HFFc6 (cell line): ENCODE measurements at places on chromosomes 2 and 18. TPM values are rescaled to one million over a fixed set of nuclear protein-coding genes. Genes with fewer than 3 reads are reported as not detected.

DNA sequence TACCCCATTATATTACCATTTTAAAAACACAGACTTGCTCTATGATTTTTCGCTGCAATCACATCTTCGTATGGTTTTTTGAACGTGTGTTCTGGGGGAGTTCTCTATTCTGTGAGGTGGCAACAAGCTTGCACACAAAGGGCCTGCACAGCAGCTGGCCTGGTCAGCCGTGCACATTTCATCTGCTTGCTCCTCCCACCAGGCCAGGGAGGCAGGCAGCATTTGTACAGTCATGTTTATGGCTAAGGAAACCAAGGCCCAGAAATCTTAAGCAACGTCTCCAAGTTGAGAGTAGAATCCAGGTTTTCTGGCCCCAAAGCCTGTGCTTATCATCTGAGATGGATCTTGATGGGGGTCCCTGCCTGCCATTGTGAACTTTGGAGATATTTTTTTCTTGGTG is 106.4 kb upstream of the SMIM21 start:
- no peak for DNase-seq
- peaks cover 26% of the 10 kb centered on the region for H3K4me1 ChIP-seq
- no peak overlapping the region for H3K4me3 ChIP-seq

GRCh38 chr2:220241423-220241822 is 614.0 kb downstream of the SLC4A3 start:
- peaks cover 8% of the 10 kb centered on the region; the same call in 1 of the 2 replicates for H3K4me1 ChIP-seq
- DNase-seq, result no peak
- H3K27me3 ChIP-seq, result no peaks in the 10 kb centered on the region
- H3K36me3 ChIP-seq, result no peaks in the 10 kb centered on the region
- no peak overlapping the region for H3K27ac ChIP-seq

DNA sequence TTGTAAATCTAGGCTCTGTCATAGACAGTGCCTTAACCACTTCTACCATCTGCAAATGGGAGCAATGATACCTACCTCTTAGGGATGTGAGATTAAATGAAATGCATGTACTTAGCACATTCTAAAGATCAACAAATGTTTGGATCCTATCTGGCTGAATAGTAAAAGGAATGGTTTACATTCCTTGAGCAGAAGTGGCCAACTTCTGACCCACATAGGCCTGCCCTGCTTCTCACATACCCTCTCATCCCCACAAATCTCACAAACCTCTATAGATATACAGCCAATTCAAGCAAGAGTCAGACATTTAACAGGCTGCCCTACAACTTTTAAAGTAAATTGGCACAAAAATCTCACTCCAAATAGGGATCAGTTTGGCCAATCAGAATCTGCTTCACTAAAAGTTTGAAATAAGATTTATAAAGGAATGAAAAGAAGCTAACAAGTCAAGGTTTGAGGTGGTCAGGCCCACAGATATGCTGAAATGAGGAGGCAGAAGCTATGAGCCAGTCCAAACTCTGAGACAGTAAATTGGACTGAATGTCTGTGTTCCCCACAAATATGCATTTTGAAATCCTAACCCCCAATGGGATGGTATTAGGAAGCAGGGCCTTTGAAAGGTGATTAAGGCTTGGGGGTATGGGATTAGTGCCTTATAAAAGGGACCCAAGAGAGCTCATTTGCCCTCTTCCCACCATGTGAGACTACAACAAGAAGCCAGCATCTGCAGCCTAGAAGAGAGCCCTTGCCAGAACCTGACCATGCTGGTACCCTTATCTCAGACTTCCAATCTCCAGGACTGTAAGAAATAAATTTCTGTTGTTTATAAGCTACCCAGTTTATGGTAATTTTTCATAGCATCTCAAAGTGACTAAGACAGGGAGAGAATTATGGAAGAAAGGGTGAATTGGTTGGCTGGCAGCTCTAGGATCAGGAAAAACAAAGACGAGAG is 227.8 kb upstream of the RBMS1 start:
- peaks cover 44% of the 10 kb centered on the region for H3K4me1 ChIP-seq
- H3K36me3 ChIP-seq, result peaks cover 12% of the 10 kb centered on the region; the same call in 1 of the 2 replicates
- H3K4me3 ChIP-seq, result no peak overlapping the region
- H3K27me3 ChIP-seq, result no peaks in the 10 kb centered on the region
- DNase-seq, result peak; percentile 46

- no peak for DNase-seq
- H3K4me1 ChIP-seq, result peaks cover 4% of the 10 kb centered on the region; the same call in 1 of the 2 replicates
- no peak overlapping the region for H3K4me3 ChIP-seq
- H3K36me3 ChIP-seq, result no peaks in the 10 kb centered on the region
- peaks cover 9% of the 10 kb centered on the region; the same call in 1 of the 2 replicates for H3K27me3 ChIP-seq
Measured at GRCh38 chr2:233689031-233689430, 3.7 kb upstream of the UGT1A6 start.

GRCh38 chr2:201452922-201453643 is 1.5 kb downstream of the STRADB start:
- peaks cover 41% of the 10 kb centered on the region for H3K4me1 ChIP-seq
- H3K36me3 ChIP-seq, result peaks cover 12% of the 10 kb centered on the region
- no peaks in the 10 kb centered on the region; the same call in 1 of the 2 replicates for H3K27me3 ChIP-seq
- H3K4me3 ChIP-seq, result peak overlapping the region; percentile 92

DNA sequence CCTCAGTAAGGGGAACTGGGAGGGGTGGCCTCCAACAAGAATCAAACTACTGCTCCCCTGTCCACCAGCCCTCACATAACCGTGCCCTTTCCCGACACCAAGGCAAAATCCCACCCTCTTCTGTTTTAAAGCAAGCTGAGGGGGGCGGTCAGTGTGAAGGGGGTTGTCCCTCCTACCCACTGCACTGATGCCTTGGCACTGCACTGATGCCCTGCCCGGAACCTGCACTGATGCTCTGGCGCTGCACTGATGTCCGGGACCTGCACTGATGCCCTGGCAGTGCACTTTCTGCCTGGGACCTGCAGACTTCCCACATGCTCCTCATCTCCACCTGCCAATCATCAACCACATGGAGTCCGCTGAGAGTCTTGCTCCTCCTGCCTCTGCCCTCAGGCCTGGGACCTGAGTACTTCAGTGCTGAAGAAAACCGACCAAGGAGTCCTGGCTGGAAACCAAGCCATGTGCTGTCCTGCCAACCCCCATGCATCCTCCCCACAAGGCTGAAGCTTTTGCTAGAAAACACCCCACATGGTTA is 179.5 kb downstream of the SMAD2 start:
- peaks cover 18% of the 10 kb centered on the region for H3K27me3 ChIP-seq
- no peak for DNase-seq
- H3K4me1 ChIP-seq, result no peaks in the 10 kb centered on the region
- no peak overlapping the region for H3K4me3 ChIP-seq

DNA sequence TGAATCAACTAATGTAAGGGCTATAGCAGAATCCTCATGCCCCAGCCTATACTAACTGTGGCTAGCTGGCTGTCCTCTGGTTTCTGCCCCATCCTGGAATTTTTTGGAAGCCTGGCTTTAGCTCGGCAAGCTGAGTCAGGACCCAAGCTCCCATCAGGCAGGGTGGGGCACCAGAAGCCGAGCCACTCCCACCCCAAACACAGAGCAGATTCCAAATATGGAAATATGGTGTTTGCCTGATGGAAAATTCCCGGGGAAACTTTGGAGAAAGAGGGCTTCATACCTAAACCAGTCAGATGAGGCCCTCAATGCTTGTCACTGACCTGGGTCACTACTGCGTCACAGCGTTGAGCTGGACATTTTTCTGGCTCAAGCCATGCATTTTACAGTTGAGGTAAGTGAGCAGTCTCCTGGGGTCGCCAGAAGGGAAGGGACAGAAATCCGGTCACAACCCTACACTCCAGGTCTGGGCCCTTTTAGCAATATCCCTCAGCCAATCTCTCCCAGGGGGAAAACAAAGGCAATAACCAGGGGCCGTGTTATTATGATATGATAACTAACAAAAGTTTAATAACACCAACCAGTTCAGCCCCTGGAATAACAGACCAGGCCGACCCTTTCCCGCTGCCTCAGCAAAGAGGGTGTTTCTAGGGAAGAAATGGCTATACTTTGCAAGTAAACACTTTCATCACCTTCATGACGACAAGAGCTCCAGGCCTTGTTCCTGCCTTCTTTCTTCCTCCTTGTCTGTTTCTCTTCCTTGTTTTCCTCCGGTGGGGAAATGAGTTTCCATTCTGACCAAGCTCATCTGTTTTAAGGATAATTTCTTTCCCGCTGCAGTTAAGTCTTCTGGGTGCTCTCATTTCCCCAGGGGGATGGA is 37.7 kb downstream of the PSD4 start:
- no peaks in the 10 kb centered on the region for H3K36me3 ChIP-seq
- peak overlapping the region; percentile 21 for H3K4me3 ChIP-seq
- H3K27ac ChIP-seq, result peak overlapping the region; percentile 67
- H3K27me3 ChIP-seq, result peaks cover 4% of the 10 kb centered on the region; the same call in 1 of the 2 replicates
- H3K4me1 ChIP-seq, result peaks cover 47% of the 10 kb centered on the region

DNA sequence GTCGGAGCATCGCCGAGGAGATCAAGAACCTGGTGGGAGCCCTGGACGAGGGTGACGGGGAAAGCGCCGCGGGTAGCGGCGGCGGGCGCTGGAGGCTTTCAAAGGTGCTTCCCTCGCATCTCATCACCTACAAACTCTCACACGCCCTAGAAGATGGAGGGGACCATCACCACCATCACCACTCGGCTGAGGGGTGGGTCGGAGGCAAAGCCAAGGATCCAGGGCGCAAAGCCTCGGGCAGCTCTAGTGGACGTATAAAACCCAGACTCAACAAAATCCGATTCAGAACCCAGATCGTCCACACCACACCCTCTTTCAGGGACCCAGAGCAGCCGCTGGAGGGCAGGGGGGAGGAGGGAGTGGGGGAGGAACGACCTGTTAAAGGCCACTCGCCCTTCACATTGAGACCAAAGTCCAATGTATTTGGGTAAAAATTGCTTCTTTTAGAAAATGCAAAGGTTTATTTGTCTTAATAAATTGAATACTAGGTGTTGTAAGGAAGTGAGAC is 1.5 kb downstream of the SOWAHC start:
- peaks cover 58% of the 10 kb centered on the region for H3K4me1 ChIP-seq
- H3K27me3 ChIP-seq, result no peaks in the 10 kb centered on the region; the same call in 1 of the 2 replicates
- peaks cover 27% of the 10 kb centered on the region; the same call in 1 of the 2 replicates for H3K36me3 ChIP-seq
- H3K4me3 ChIP-seq, result peak overlapping the region; percentile 87

DNA sequence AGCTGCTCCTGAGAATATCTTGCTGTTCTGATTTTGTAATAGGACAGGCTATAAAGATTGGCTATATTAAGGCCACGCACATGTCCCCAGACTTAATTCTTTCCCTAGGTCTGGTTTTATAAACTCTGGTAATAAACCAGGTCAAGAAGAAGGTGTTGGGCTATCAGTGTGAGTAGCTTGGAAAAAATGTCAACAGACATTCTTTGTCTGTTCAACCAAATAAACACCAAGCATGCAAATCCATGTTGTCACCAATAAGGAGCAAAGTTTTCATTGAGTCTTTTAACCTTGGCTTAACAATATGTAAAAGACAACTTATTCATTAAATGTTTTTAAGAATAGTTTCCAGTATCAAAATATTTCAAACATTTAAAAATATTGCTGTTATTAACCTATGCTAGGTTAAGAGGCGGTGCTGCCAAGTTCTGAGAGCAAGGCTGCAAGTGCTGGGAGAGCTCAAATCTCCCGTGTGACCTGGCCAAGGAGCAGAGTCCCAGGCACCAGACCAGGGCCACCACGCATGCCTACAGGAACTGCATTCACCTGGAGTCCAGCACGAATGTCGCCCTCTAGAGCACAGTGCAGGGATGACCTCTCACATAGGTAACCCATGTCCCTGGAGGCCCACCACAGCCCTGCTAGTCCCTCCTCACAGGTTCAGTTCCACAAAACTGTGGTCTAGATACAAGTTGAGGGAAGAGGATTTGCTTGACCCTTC is 120.5 kb upstream of the POU3F3 start:
- DNase-seq, result no peak
- peaks cover 2% of the 10 kb centered on the region; the same call in 1 of the 2 replicates for H3K27me3 ChIP-seq
- H3K4me3 ChIP-seq, result no peak overlapping the region
- H3K4me1 ChIP-seq, result no peaks in the 10 kb centered on the region
- H3K27ac ChIP-seq, result no peak overlapping the region
- no peaks in the 10 kb centered on the region for H3K36me3 ChIP-seq

DNA sequence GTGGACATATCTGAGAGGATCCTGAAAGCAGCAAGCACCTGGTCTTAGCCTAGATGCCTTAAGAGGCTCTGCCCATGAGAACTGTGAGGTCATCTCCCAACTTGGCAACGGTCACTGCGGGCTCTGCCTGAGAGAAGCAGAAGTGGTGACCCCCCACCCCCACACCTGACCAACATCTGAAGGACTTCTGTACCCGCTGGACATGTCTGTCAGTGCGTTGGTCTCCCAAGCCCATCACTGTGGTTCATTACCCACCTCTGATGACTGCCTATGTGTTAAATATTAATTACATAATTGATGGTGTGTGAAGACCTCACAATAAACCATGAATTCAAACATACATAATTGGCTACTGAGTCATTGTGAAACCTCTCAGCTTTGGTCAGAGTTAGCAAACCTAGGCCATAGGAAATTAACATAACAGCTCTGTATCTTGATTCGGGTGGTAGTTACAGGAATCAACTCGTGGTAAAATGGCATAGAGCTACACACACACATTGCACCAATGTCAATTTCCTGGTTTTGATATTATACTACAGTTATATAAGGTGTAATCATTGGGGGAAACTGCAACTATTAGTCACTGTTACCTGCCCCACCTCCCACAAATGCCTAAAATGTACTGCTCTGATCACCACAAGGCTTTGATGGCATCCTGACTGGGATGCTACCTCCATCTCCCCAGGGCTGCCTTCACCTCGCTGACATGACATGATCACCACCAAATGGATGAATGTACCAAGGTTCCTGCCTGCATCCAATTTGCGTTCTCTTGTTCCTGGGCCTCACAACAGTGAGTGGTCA is 4.3 kb upstream of the GALNT1 start:
- H3K27ac ChIP-seq, result no peak overlapping the region
- H3K36me3 ChIP-seq, result no peaks in the 10 kb centered on the region
- no peak for DNase-seq
- peaks cover 7% of the 10 kb centered on the region for H3K4me1 ChIP-seq

DNA sequence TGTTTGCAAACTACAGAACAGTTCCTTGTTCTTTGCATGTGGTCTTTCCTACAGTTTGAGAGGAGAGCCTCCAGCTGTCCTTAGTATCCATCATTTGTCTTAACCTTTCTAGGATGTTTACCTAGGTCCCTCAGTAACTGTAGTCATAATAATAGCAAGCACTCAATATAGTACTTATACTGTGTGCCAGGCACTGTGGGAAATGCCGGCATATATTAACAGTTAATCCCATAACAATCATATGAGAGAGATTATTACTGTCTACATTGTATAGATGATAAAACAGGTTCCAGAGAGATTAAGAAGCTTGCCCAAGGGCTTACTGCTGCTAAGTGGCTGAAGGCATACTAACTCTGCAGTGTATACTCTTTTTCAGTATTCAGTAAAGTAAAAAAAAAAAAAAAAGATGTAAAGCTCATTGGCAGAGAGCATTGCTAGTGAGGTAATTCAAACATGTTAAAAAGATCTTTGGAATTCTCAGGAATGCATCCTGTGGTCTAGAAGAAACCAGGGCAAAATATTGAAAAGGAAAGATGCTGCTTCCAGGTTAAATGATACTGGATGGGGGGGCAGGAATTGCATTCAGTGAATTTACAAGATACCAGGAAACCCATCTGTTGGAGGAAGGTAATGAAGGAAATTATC is 72.3 kb downstream of the SPTBN1 start:
- no peaks in the 10 kb centered on the region; the same call in 1 of the 2 replicates for H3K27me3 ChIP-seq
- H3K4me1 ChIP-seq, result peaks cover 72% of the 10 kb centered on the region
- DNase-seq, result no peak

- no peak for DNase-seq
- H3K27ac ChIP-seq, result peak overlapping the region; percentile 60
- peaks cover 60% of the 10 kb centered on the region for H3K4me1 ChIP-seq
- peaks cover 54% of the 10 kb centered on the region for H3K36me3 ChIP-seq
Measured at GRCh38 chr2:12721566-12722446, 5.1 kb downstream of the TRIB2 start.

GPR45 gene
- not detected in 3 replicates for total RNA-seq

CD8A gene
- total RNA-seq, result not detected in 3 replicates

STK11IP gene
- 17.4 to 20.3 TPM (median 18.4 TPM) in 3 replicates for total RNA-seq

NT5DC4 gene
- not detected in 3 replicates for total RNA-seq

ITPRIPL1 gene
- 0.69 to 1.2 TPM (median 0.96 TPM) in 3 replicates for total RNA-seq

MROH2A gene
- not detected in 3 replicates for total RNA-seq
